Small intestine (tissue), 16 donors: ENCODE measurements at places on chromosomes 5 and 9.

- H3K27ac ChIP-seq: no peak overlapping the region
- no peak overlapping the region for H3K4me3 ChIP-seq
- no peaks in the 10 kb centered on the region for H3K27me3 ChIP-seq
- H3K4me1 ChIP-seq: no peaks in the 10 kb centered on the region
- peaks cover 42% of the 10 kb centered on the region for H3K36me3 ChIP-seq
Measured at GRCh38 chr5:14752497-14753071, 88.1 kb downstream of the OTULIN start.

DNA sequence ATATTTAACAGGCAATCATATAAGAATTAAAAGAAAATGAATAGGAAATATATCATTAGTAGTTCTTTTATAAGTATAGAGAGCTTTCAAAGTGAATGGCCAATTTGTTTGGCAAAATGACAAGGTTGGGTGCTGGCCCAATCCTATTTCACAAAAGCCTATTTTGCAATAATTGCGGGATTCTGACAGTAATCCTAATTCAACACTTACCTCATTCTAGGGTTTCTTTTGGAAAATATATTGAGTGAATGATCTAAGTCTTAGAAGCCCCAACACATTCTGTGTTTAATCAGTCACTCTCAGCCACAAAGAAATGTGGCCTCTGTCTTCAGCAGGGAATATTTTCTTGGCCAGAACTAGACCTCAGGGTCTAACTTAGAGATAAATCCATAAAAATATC is 835.9 kb upstream of the ZNF608 start:
- no peak overlapping the region for H3K4me3 ChIP-seq
- no peak overlapping the region for H3K27ac ChIP-seq
- H3K27me3 ChIP-seq: no peaks in the 10 kb centered on the region
- DNase-seq: no peak

GRCh38 chr9:35103660-35104191 is 795 bp upstream of the STOML2 start:
- no peak overlapping the region for H3K4me3 ChIP-seq
- no peaks in the 10 kb centered on the region for H3K27me3 ChIP-seq
- H3K4me1 ChIP-seq: peaks cover 4% of the 10 kb centered on the region
- no peak for DNase-seq
- peaks cover 20% of the 10 kb centered on the region for H3K36me3 ChIP-seq
- peak overlapping the region; percentile 78 for H3K27ac ChIP-seq

GRCh38 chr9:61673247-61673646 is 483.4 kb downstream of the SPATA31A7 start:
- no peaks in the 10 kb centered on the region for H3K4me1 ChIP-seq
- no peaks in the 10 kb centered on the region for H3K27me3 ChIP-seq
- H3K27ac ChIP-seq: no peak overlapping the region
- DNase-seq: no peak
- no peaks in the 10 kb centered on the region for H3K36me3 ChIP-seq
- no peak overlapping the region for H3K4me3 ChIP-seq

GRCh38 chr5:19837536-19838174 is 150.3 kb downstream of the CDH18 start:
- no peak overlapping the region for H3K27ac ChIP-seq
- no peaks in the 10 kb centered on the region for H3K27me3 ChIP-seq
- H3K4me3 ChIP-seq: no peak overlapping the region
- H3K4me1 ChIP-seq: no peaks in the 10 kb centered on the region
- H3K36me3 ChIP-seq: no peaks in the 10 kb centered on the region

- H3K4me1 ChIP-seq: peaks cover 2% of the 10 kb centered on the region
- DNase-seq: no peak
- no peak overlapping the region for H3K4me3 ChIP-seq
- no peak overlapping the region for H3K27ac ChIP-seq
Measured at GRCh38 chr5:54545796-54546195, 28.2 kb downstream of the SNX18 start.

- no peak overlapping the region for H3K27ac ChIP-seq
- H3K27me3 ChIP-seq: no peaks in the 10 kb centered on the region
- no peak for DNase-seq
- no peaks in the 10 kb centered on the region for H3K4me1 ChIP-seq
- no peak overlapping the region for H3K4me3 ChIP-seq
- H3K36me3 ChIP-seq: no peaks in the 10 kb centered on the region
Measured at GRCh38 chr5:159339460-159339859, 9.2 kb upstream of the IL12B start.

GRCh38 chr5:142680605-142681259 is 5.2 kb downstream of the FGF1 start:
- DNase-seq: peak; percentile 86
- peaks cover 4% of the 10 kb centered on the region for H3K27me3 ChIP-seq
- peak overlapping the region; percentile 59 for H3K27ac ChIP-seq
- H3K4me1 ChIP-seq: peaks cover 2% of the 10 kb centered on the region
- H3K36me3 ChIP-seq: no peaks in the 10 kb centered on the region

GRCh38 chr9:94925751-94926430 is 199.4 kb downstream of the AOPEP start:
- peaks cover 4% of the 10 kb centered on the region for H3K4me1 ChIP-seq
- H3K4me3 ChIP-seq: no peak overlapping the region

GRCh38 chr9:112856843-112857242 is 33.8 kb downstream of the SLC46A2 start:
- no peaks in the 10 kb centered on the region for H3K27me3 ChIP-seq
- no peak overlapping the region for H3K27ac ChIP-seq
- no peaks in the 10 kb centered on the region for H3K4me1 ChIP-seq
- no peak overlapping the region for H3K4me3 ChIP-seq

- no peak overlapping the region for H3K4me3 ChIP-seq
- no peak for DNase-seq
- H3K36me3 ChIP-seq: no peaks in the 10 kb centered on the region
- H3K27ac ChIP-seq: no peak overlapping the region
- H3K4me1 ChIP-seq: no peaks in the 10 kb centered on the region
Measured at GRCh38 chr5:84259283-84260045, 125.2 kb downstream of the EDIL3 start.

GRCh38 chr5:81132381-81132780 is 100.7 kb upstream of the CKMT2 start:
- H3K36me3 ChIP-seq: no peaks in the 10 kb centered on the region
- no peak overlapping the region for H3K4me3 ChIP-seq
- no peak overlapping the region for H3K27ac ChIP-seq
- H3K27me3 ChIP-seq: no peaks in the 10 kb centered on the region
- no peaks in the 10 kb centered on the region for H3K4me1 ChIP-seq

GRCh38 chr9:81893929-81894328 is 34.3 kb upstream of the SPATA31D4 start:
- no peak for DNase-seq
- no peaks in the 10 kb centered on the region for H3K27me3 ChIP-seq
- H3K36me3 ChIP-seq: no peaks in the 10 kb centered on the region
- H3K4me3 ChIP-seq: no peak overlapping the region
- H3K4me1 ChIP-seq: no peaks in the 10 kb centered on the region

DNA sequence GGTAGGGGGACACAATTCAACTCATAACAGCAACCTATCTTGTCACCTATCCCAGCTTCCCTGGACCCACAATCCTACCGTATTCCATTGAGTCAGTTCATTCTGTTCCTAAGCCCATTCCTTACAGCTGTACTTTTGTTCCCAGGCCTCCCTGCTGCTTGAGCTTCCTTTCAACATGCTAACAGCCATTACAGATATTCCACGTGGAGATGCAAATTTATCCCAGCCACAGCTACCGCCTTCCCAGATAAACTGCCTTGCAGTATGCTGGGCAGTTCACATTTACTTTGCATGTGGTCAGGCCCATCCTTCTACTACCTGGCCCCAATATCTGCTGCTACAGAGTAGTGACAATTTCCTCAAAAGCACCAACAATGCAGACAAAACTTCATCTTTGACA is 23.0 kb downstream of the RIGI start:
- no peak overlapping the region for H3K27ac ChIP-seq
- H3K36me3 ChIP-seq: peaks cover 2% of the 10 kb centered on the region
- H3K4me1 ChIP-seq: no peaks in the 10 kb centered on the region
- H3K27me3 ChIP-seq: no peaks in the 10 kb centered on the region
- no peak for DNase-seq
- H3K4me3 ChIP-seq: no peak overlapping the region

- H3K4me1 ChIP-seq: no peaks in the 10 kb centered on the region
- no peaks in the 10 kb centered on the region for H3K36me3 ChIP-seq
- H3K4me3 ChIP-seq: no peak overlapping the region
- DNase-seq: no peak
Measured at GRCh38 chr9:123291736-123292135, 23.4 kb upstream of the STRBP start.

DNA sequence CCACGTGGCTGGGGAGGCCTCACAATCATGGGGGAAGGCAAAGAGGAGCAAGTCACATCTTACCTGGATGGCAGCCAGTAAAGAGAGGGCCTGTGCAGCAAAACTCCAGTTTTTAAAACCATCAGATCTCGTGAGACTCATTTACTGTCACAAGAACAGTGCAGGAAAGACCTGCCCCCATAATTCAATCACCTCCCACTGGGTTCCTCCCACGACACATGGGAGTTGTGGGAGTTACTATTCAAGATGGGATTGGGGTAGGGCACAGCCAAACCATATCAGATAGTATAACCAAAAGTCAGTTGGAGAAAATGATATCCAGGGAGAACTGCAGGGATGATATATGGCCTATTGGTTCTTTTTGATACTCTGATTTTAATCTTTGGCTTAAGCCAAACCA is 10.0 kb upstream of the CAVIN4 start:
- no peaks in the 10 kb centered on the region for H3K27me3 ChIP-seq
- H3K4me1 ChIP-seq: no peaks in the 10 kb centered on the region
- no peak overlapping the region for H3K4me3 ChIP-seq
- H3K36me3 ChIP-seq: no peaks in the 10 kb centered on the region

GRCh38 chr9:131704988-131705387 is 34.9 kb downstream of the RAPGEF1 start:
- no peak overlapping the region for H3K27ac ChIP-seq
- no peak overlapping the region for H3K4me3 ChIP-seq
- no peaks in the 10 kb centered on the region for H3K36me3 ChIP-seq

DNA sequence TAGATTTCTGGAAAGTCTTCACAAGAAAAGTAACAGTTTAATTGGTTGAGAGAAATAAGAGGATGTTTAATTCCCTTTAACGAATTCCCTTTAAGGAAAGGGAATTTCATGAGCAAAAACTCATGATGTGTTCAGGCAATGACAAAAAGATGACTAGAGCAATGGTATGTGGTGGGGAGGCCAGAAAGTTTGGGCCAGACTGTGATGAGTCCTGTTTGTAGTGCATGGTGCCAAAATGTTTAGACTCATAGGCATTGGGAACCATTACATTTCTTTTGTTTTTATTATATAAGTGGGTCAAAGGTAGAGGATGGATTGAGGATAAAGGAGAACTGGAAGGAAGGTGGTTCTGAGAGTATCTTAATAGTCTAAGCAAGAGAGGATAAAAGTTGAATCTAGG is 10.9 kb downstream of the CNTRL start:
- H3K27ac ChIP-seq: no peak overlapping the region
- DNase-seq: no peak
- H3K36me3 ChIP-seq: no peaks in the 10 kb centered on the region
- H3K27me3 ChIP-seq: no peaks in the 10 kb centered on the region

DNA sequence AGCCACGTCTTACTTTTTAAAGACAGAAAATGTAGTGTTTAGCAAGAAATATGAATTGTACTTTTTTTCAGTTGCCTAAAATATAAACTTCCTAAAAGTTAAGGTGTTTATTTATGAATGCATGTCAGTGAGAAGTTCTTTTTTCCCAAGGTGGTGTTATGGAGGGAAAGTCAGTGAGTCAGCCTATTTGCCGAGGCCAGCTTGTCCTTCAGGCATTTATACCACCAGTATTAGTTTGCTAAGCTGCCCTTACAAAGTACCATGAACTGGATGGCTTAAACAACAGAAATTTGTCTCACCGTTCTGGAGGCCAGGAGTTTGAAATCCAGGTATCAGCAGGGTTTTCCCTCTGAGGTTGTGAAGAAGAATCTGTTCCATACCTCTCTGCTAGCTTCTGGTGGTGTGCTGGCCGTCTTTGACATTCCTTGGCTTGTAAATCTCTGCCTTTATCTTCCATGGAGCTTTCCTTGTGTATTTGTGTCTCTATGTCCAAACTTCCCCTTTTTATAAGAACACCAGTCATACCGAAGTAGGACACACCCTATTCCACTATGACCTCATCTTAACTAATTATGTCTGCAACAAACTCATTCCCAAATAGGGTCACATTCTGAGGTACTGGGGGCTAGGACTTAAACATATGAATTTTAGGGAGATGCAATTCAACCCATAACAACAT is 38.4 kb downstream of the PRKACG start:
- DNase-seq: no peak
- H3K4me1 ChIP-seq: no peaks in the 10 kb centered on the region
- H3K36me3 ChIP-seq: no peaks in the 10 kb centered on the region
- no peak overlapping the region for H3K4me3 ChIP-seq
- H3K27me3 ChIP-seq: no peaks in the 10 kb centered on the region

DNA sequence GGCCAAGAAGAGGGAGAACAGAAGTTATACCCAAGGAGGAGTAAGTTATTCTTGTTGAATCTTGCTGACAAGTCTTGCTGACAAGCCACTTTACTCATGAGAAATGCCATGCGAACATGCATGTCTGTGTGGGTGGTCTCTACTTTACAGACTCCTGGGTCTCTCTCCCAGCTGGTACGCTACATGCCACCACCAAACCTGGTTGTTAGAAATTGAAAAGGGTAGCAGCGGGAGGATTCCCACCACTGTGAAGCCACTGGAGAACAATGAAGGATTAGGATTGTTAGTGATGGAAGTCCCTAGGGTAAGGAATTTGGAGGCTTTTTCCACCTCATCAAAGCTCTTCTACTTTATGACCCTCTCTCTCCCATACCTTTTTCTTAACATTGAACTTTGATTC is 53.6 kb upstream of the GABRB2 start:
- no peaks in the 10 kb centered on the region for H3K27me3 ChIP-seq
- H3K4me3 ChIP-seq: no peak overlapping the region
- no peaks in the 10 kb centered on the region for H3K4me1 ChIP-seq
- no peak overlapping the region for H3K27ac ChIP-seq
- no peaks in the 10 kb centered on the region for H3K36me3 ChIP-seq

GRCh38 chr5:144247131-144247530 is 76.5 kb downstream of the KCTD16 start:
- H3K4me1 ChIP-seq: no peaks in the 10 kb centered on the region
- H3K36me3 ChIP-seq: no peaks in the 10 kb centered on the region
- no peak overlapping the region for H3K27ac ChIP-seq
- H3K27me3 ChIP-seq: no peaks in the 10 kb centered on the region

DNA sequence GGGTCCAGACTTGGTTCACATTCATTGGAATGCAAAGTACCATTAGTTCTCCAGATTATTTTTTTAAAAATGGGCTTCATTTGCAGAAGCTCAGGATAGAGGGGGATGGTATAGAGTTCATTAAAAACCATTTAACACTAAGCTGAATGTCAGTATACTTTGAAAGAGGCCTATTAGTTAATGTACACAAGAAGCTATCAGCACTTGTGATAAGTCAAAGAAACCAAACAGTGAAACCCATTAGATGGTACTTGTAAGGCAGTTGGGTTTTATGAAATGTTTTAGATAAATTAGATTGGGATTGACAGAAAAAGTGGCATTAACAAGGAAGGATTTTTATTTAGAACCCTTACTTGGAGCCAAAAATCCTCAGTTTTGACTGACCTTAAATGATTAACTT is 229.2 kb upstream of the MPDZ start:
- H3K4me1 ChIP-seq: no peaks in the 10 kb centered on the region
- H3K4me3 ChIP-seq: no peak overlapping the region
- no peaks in the 10 kb centered on the region for H3K27me3 ChIP-seq
- no peak overlapping the region for H3K27ac ChIP-seq

- H3K27ac ChIP-seq: no peak overlapping the region
- no peaks in the 10 kb centered on the region for H3K27me3 ChIP-seq
- no peaks in the 10 kb centered on the region for H3K4me1 ChIP-seq
- no peaks in the 10 kb centered on the region for H3K36me3 ChIP-seq
- no peak overlapping the region for H3K4me3 ChIP-seq
Measured at GRCh38 chr5:59236448-59236847, 653.6 kb downstream of the RAB3C start.

GRCh38 chr9:77876091-77876490 is 155.5 kb downstream of the GNAQ start:
- no peaks in the 10 kb centered on the region for H3K27me3 ChIP-seq
- H3K27ac ChIP-seq: no peak overlapping the region
- H3K36me3 ChIP-seq: no peaks in the 10 kb centered on the region
- peaks cover 9% of the 10 kb centered on the region for H3K4me1 ChIP-seq
- peak; percentile 16 for DNase-seq
